ENCODE measurements at places on chromosomes 16 and 17.

GRCh38 chr17:64315032-64315490 lies 52.0 kb upstream of the TEX2 start:
- no peak for DNase-seq

- DNase-seq: no peak
These were observed 1.2 kb downstream of the TRIM47 start for GRCh38 chr17:75876938-75877751.

DNA sequence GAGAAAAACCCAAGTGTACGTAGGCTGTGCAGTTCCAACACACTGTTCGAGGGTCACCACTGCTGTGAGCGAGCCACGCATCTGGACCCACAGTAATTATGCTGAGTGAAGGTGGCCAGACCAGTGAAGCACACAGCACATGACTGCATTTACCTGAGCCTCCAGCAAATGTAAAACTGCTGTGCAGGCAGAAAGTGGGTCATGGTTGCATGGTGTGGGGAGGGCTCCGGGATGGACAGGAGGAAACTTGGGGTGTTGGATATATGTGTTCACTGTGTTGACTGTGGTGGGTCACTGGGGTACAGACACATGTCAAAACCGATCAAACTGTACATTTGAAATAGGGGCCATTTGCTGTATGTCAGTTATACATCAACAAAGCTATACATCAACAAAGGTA lies 78.7 kb upstream of the METRNL start:
- DNase-seq: no peak

GRCh38 chr16:88907768-88908167 lies 41.3 kb upstream of the PABPN1L start:
- no peak for DNase-seq

DNA sequence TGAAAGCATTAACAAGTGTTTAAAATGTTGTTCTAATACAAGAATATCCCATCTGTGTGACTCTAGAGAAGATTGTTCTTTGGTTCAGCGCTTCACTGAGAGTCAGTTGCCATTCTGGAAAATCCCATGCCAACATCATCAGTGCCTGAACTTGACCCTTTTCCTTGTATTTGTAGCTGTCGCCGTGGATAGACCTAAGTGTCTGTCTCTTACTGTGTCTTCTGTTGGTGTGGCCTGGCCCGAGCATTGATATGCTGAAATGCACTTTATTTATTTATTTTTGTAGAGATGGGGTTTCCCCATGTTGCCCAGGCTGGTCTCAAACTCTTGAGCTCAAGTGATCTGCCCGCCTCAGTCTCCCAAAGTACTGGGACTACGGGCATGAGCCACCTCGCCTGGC lies 76.0 kb downstream of the MYH11 start:
- DNase-seq: no peak

DNA sequence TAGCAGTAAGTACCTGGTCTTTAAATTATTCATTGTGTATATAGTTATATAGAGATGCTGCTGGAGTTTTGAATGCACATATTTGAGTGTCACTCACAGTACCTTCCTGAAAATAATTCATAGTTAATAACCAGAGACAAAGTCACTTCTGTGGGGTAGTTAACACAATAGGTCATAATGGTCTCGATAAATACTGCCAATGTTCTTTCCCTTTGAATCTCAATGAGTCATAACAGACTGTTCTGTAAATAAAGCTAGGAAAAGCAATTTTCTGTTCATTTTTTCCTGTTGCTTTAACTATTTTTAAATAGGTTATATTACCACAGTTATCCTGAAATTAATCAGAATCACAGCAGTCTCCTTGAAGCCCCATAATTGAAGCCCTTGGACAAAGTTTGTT lies 87.2 kb downstream of the MAP2K4 start:
- DNase-seq: no peak

GRCh38 chr16:15928261-15929104 lies 20.9 kb upstream of the ABCC1 start:
- DNase-seq: no peak

GRCh38 chr17:9331279-9332131 lies 244.1 kb downstream of the STX8 start:
- no peak for DNase-seq

DNA sequence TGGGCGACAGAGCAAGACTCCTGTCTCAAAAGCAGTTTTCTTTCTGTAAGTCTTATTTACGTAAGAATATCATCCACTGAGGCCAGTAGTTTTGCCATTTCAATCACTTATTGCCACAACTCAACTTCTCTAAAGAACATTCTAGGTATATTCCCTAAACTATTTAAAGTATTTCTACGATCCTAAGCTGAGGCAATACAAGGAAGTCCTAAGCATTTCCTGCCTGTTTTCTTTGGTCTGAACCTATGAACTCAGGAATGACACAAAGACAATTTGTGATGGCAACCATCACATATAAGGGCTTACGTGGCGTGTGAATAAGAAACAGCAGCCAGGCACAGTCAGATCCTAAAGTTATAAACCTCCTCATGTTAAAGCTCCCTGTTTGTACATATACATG lies 14.2 kb downstream of the USP36 start:
- DNase-seq: no peak

DNA sequence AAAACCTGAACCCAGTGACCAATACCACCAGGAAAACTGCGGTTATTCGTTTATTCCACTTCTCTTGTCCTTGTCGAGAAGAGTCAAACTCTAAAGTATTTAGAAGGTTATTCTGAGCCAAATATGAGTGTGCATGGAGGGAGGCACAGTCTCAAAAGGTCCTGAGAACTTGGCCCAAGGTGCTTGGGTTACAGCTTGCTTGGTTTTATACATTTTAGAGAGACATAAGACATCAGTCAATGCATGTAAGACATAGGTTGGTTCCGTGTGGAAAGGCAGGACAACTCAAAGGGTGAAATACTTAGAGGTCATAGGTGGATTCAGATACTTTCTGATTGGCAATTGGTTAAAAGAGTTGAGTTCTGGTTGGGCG lies 681 bp upstream of the TRAP1 start:
- no peak for DNase-seq

DNA sequence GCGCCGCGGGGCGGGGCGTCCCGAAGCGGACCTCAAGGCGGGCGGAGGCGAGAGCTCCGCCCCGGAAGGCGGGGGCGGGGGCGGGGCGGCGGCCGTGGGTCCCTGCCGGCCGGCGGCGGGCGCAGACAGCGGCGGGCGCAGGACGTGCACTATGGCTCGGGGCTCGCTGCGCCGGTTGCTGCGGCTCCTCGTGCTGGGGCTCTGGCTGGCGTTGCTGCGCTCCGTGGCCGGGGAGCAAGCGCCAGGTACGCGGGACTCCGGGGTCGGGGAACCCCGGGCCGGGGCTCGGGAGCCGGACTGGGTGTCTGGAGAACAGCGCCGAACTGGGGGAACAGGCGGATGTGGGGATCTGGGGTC lies at the start of gene TNFRSF12A:
TNFRSF12A (plus strand) TSS at position 122 of the 357 bp plus-strand sequence; CDS start at position 152, 30 bp downstream.
- DNase-seq: peak; percentile 60

DNA sequence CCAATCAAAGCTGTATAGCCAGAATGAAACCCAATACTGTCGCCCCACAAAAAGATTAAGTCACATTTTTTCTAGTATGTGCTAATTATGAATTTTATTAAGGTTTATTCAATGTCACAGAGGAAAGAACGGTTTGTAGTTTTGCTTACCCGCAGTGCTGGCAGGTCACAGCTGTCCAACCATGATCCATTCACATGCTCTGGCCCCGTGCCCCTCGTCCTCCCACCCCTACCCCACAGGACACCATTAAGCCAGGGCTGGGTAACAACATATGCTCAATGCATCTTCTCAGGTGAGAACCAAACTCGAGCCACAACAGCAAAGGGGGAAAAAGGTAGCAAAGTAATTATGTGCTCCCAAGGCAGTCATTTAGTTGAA lies 589 bp upstream of the FBF1 start:
- DNase-seq: no peak

DNA sequence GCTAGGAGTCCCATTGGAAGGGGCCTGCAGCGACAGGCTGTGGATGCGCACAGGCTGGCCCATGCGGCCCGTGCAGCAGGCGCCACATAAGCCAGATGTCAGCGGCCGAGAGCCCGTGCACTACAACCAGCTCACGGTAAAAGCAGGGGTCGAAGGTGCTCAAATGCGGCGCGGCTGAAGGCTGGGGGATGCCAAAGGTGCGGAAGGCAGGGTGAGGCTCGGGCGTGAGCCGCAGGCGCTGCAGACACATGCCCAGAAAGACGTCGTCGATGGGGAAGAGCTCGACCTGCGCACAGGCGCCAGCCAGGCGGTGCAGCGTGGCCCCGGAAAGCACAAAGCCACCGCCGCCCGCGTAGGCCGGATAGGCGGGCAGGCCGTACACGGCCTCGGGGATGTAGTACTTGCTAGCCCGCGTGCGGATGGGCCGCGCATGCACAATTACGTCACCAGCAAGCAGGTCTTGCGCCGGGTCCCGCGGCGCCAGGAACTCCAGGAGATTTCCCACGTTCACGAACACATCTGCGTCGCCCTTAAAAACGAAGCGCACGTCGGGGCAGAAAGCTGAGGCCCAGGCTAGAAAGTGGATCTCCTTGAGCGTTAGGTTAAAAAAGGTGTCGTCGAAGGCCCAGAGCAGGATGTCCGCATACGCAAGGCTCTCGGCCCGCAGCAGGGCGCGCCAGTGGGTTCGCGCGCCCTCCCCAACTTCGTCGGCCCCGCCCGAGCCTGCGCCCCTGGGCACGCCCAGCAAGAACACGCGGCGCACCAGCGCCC lies 1.3 kb downstream of the B3GNT9 start:
- DNase-seq: no peak

DNA sequence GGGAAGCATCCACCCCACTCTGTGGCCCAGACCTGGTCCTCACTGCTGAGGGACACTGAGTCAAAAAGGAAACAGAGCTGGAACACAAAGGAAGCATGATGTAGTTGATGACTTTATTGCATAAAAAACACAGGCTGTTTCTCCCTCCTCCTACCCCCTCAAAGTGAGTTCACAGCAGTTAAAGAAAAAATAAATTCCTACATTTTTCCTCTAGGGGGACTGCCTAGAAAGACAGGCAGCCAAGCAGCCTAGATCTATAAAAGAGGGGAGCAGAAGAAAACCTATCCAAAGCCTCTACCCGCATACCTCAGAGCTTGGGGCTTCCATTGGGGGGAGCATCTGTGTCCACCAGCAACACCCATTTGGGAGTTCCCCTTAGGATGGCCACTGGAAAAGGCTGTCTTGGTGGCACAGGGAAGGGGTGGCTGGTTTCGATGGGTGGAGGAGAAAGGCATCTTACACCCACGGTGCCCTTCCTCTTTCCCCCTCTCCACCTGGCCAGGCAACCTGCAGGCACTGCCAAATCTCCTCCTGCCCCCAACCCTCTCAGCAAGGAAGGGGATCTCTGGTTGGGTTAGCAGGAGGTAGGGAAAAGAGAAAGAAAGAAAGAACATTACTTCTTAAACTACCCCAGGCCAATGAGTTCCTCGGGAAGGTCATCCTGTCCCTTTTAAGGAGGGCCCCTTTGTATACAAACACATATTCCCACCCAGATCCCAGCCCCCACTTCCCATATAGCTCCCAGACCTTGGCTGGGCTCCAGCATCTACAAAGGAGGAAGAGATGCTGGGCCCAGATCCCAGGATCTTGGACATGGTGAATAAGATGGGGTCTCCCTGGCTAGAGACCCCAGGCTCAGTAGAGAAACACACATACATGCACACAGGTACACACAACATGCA lies 4.0 kb upstream of the SCRN2 start:
- no peak for DNase-seq

DNA sequence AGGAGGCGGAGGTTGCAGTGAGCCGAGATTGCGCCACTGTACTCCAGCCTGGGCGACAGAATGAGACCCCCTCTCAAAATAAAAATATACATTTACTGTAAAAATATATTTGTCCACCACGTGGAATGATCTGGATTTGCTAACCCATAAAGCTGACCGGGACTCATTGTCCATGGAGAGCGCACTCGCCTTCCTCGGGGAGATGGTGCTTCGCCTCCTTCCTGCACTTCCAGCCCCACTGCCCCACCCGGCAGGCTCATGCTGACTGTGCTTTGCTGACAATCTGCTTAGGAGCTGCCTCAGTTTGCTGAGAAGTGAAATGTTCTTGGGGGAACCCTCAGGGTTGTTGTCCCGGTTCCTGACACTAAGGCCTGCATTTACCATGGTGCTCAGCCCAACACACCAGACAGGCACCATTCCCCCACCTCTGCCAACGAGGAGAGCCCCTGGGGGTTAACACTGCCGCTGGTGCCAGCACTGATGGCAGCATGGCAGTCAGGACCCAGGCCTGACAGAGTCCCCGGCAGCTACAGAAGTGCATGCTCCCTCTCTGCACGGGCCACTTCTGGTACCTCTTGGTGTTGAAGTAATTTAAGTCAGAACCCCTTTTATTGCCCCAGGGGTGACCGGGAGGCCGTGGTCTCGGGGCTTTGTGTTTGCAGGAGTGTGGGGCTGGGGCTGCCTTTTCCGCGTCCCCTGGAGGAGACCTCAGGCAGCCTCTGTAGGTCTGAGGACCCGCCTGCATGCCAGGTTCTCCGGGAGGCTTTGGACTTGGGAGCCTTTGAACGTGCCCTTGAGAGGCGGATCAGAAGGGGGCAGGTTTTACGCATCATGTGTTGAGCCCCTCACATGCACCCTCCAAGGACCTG lies 2.5 kb downstream of the NUBP2 start:
- no peak for DNase-seq

GRCh38 chr17:51258756-51259563 lies 889 bp downstream of the MBTD1 start:
- no peak for DNase-seq

DNA sequence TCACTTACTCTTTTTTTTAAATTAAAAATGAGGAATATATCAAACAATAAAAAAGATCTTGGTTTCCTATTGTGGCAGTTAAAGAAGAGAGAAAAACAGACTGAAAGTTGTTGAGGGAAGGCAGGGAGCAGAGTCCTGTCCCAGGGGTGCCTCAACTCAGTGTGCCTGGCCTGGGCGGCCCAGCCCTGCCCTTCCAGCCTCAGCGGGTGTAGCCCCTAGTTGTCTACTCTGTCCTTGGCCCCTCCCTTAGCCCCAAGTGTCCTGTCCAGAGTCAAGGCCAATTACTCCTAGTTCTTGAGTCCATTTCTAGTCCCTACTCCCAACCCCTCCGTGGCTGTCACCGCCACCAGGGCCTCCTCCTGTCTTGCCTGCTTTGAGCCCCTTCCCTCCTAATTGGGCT lies 52.5 kb downstream of the SMPD3 start:
- no peak for DNase-seq

DNA sequence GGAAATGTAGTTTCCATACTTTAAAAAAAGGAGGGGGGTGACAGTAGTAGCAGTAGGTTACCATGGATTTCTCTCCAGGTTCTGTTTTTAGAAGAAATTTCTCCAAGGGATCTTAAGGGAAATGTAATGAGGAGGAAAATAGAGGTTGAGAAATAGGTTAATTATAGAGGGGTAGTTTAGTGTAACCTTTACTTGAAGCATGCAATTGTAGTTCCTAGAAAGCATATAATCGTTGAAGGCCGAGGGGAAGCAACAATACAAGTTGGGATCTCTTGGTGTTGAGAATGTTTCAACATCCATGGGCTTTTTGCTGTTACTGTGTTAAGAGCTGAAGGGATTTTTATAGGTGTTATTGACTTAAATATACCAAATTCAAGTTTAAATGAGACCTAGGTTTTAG lies 25.1 kb downstream of the TNRC6A start:
- DNase-seq: no peak

- DNase-seq: peak; percentile 71
These were observed 1.3 kb downstream of the ZNF821 start for GRCh38 chr16:71882505-71883167.

Measured in stimulated activated CD4-positive, alpha-beta T cell treated with anti-CD3 and anti-CD28 coated beads, Interleukin-12 subunit alpha, Interleukin-12 subunit beta, amount 100 ng/mL, for 24 hours (primary cell).